ENCODE measurements at places on chromosomes 13 and 19.
A peak's percentile ranks its signal among the peaks of the same experiment; 100 is the strongest.

DNA sequence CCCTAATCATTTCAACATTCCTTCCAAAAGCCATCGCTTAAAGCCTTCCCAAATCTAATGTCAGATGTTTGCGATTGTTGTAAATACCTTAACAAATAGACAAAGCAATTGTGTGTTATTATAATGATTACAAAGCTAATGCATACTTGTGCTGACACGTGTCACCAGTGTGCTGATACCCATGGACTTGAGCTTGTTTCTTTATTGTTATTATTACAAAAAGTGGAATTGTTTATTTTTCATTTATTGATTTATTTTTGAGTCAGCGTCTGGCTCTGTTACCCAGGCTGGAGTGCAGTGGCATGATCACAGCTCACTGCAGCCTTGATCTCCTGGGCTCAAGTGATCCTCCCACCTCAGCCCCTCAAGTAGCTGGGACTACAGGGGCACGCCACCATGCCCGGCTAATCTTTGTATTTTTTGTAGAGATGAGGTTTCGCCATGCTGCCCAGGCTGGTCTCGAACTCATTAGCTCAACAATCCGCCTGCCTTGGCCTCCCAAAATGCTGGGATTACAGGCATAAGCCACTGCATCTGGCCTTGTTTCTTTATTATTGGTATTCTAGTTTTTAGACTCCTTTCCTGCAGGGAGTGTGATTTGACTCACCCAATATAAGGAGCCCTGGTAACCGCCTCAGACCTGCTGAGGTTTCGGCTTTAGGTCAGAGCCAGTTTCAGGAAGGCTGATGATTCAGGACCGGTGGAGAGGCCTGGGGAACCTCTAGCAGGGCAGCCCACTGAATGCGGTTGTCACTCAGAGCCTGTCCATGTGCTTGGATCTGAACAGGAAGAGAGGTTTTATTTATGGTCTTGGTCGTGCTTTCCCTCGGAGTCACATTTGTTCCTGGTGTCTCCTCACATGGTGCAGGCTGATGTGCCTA, 2.1 kb upstream of the FBXO17 start:
- DNase-seq, result peak; percentile 69

- DNase-seq, result no peak
Observed at GRCh38 chr19:9836021-9836420, 903 bp downstream of the PIN1 start.

- DNase-seq, result no peak
Observed at GRCh38 chr13:51815848-51816247, 11.9 kb upstream of the DHRS12 start.

- no peak for DNase-seq
Observed at GRCh38 chr19:13262450-13262849, 112.2 kb downstream of the IER2 start.

DNA sequence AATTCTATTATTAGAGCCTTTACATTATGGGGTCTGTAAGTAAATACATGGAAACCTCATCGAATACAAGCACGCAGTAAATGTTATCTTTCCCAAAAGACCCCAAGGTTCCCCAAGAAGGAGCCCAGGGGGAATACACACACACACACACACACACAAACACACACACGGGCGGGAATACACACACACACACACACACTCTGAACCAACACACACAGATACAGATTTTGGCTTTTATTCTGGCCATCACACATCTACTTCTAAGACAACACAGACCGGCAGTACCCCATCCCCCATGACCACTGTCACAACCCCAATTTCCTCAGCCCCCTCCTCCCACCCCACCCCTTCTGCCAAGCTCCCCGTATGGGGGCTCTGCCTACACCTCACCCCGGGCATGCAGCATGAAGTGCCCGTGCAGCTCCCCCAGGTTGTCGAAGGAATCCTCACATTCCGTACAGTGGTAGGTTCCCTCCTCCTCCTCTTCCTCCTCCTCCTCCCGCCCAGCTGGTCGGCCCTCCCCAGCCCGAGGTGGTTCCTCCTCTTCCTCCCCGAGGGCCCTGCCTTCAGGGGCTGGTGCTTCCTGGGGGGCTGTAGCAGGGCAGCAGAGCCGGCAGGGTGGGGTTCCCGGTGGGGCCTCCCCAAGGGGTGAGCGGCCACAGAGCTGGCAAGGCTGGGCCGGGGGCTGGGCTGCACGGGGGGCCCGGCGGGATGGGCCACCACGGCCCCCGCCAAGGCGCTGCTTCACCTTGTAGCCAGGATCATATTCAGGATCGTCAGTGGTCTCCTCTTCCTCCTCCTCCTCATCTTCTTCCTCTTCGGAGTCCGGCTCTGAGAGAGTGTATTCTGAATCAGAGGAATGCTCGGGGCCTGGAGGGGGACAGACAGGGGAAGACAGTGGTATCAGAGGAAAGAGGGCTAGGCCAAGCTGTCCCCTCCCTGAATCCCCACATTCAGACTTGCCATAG, 4.4 kb upstream of the SRRM5 start:
- DNase-seq, result no peak

GRCh38 chr19:41861846-41862245, 1.8 kb downstream of the RPS19 start:
- DNase-seq, result peak; percentile 20

DNA sequence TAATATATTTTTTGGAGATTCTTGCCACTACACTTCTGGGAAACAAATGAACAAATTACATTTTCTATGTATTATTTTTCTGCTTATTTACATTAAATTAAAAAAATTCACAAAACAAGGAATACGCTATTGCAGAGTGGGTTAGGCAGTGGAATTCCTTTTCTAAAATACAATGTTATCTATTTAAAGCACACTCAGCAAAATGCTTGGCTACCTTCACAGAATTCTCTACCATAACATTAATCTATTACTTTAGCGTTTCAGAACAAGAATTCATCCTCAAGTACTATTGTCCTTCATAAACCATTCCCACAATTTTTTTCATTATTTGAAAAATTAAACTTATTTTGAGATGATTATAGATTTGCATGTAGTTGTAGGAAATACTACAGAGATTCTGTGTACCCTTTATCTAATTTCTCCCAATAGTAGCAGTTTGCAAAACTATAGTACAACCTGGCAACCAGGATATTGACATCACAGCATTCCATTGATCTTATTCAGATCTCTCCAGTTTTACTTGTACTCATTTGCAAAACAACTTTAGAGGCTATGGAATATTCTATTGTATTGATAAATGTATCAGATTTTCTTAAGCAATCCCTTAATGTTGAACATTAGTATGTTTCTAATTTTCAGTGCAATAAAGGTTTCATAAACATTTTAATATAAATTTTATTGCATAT, 120.9 kb downstream of the DLEU7 start:
- no peak for DNase-seq

- no peak for DNase-seq
Observed at GRCh38 chr13:23687614-23688013, 117.4 kb downstream of the TNFRSF19 start.

- DNase-seq, result no peak
Observed at GRCh38 chr13:29878101-29878500, 27.7 kb upstream of the UBL3 start.

DNA sequence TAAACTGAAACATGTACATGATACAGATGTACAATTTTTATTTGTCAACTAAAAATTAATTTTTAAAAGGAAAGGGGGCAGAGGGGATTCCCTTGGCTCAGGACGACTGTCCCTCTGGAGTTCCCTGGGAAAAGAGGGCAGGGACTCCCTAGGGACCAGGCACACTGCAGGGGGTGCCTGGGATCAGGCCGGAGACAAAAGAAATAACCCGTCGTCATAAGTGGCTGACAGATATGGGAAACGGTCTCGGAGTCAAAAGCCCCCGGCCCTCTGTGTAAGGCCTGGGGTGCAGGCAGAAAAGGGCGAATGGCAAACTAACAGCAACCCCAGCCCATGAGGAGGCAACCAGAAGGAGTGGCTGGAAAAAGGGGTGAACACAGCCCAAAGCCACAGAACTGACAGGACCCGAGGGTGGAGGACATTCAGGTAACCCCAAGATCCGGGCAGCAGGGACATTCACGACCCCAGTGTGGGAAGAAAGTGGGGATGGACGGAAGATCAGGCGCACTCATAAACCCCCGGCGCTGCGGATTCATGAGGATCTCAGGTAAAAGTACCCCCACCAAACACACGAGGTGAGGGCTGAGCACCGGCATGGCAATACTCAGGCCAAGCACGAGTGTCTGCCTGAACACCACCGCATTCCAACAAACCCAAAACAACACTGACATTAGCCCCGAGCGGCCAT, 6.7 kb downstream of the MLLT1 start:
- DNase-seq, result no peak

- no peak for DNase-seq
Observed at GRCh38 chr19:8302357-8302691, 5.8 kb downstream of the CD320 start.

GRCh38 chr13:57630661-57631595, 616 bp upstream of the PCDH17 start:
- no peak for DNase-seq

GRCh38 chr13:70390968-70391367, 282.7 kb upstream of the KLHL1 start:
- no peak for DNase-seq

- DNase-seq, result no peak
Observed at GRCh38 chr13:25111585-25111956, 15.6 kb downstream of the PABPC3 start.

- no peak for DNase-seq
Observed at GRCh38 chr19:28864024-28864503, 348.9 kb downstream of the UQCRFS1 start.

DNA sequence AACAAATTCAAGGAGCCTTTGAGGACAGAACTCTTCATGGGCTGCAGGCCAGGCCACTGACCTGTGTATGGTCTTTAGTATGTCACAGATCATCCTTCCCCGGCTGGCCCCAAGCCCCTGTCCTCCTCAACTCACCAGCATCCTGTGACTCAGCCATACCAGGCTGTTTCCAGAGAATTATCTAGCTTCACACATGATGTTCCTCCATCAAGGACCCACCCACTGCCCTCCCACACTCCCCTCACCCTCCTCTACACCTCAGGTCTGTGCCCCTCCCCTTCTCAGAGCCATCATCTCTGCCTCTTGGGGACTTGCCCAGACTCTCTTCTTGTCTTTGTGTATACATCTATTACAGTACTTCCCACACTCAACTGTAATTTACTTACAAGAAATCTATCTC, 14.7 kb downstream of the DCT start:
- peak; percentile 44 for DNase-seq

DNA sequence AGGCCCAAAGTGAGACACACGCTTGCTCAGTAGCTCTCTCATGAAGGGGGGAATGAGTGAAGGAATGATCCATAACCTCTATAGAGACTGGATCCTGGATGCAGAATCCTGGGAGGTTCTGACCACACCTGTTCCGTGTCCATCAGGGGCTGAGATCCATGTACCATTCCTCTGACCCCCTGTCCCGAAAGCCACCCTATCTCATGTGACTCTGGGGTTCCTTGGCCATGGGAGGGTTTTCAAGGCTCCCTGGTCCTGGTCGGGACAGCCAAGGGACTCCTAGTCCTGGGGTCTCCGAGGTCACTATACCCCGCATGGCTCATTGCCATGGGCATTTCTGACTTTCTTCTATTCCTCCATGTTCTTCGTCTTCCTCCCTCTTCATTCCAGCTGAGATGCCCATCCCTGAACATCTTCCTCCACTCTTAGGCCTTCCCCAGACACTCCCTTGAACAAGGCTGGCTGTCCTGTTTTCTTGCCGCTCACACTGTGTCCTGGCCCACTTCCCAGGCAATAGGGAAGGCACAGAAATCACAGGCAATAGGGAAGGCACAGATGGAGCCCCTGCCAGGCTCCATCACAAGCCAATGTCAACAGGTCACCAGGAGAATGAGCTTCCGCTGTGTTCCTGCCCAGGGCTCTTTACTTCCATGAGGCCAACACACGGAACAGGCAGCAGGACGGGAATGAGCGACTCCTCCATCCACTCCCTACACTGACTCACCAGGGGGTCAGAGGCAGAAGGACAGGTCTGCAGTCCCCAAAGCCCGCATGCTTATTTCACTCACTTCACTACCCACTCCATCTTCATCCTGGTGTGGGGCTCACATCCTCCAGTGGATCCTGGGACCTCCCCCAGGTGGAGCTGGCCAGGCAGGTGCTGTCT, 3.2 kb downstream of the CEACAM5 start:
- DNase-seq, result no peak

- no peak for DNase-seq
Observed at GRCh38 chr13:35208587-35208986, 266.5 kb downstream of the NBEA start.

GRCh38 chr19:50969413-50969760, at the start of gene KLK6:
Gene KLK6, minus strand, starts transcription at chr19:50969591. Its CDS starts 1,487 bp downstream, at chr19:50968104.
- DNase-seq, result no peak

DNA sequence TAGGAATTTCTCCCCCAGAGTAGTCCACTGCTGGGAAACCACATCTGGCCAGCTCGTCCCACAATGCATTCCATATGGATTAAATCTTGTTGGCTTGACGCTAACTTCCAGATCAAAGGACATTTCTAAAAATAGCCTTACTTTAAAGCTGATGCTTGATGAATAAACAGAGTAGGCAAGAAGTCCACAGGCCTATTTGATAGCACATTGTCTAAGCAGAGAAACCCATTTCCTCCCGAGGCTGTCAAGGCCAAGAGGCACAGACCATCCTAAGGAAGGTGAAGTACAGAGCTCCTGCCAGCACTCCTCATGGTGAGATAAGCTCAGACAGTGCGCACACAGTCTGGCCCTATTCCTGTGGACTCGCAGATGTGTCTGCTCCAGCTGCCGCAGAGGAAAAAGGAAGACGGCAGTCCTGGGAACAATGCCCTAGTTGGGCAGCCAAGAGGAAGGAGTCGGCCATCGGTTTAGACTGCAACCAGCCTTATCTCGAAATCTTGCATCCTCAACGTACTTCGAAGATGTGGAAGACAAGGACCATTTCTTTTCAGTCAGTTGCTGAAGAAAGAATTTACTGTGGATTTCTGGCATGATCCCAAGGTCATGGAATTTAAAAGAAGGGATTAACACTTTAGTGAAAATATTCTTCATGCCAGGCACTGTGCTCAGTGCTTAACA, 156.8 kb downstream of the RGCC start:
- no peak for DNase-seq

DNA sequence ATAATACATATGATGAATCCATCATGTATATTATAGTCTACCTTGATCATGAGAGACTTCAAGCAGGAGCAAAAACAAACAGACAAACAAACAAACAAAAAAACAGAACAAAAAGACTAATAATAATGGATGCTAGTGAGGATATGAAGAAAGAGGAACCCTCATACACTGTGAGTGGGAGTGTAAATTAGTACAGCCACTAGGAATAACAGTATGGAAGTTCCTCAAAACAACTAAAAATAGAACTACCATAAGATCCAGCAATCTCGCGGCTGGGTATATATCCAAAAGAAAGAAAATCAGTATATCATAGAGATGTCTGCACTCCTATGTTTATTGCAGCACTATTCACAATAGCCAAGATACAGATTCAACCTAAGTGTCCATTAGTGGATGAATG, 7.0 kb upstream of the DLEU7 start:
- no peak for DNase-seq
